ENCODE measurements at places on chromosomes 13 and 19.

DNA sequence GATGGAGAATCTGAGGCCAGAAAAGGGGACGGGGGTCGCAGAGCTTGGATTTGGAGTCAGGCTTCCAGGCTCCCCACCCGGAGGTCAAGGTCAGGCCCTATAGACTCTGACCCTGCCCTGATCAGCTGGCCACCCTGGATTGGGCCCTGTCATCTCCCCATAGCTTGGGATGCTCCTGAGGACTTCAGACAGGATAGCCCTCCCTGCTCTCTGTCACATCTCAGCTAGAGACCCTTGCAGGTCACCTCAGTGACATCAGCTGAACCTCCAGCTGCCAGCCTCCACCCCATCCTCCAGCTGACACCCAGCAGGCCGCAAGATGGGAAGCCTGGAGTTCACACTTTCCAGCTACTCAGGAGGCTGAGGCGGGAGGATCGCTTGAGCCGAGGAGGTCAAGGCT is 2.8 kb upstream of the TPM4 start:
- DNase-seq: no peak

DNA sequence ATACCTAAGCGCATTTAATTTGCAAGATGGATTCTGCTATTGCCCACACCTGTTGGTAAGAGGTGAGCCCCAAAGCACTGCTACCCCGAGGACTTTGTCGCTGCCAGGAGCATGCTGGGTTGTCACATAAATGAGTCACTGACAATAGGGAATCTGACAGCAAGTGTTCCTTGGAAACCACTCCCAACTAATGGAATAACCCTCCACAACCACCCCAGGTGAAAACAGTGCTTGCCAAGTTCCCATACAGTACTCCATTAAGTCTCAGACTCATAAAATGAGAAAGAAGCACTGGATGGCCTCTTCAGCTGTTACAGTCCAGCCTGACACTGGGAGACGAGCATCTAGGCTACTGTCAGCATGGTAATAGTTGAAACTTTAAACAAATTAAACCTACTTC is 108.6 kb downstream of the EFNB2 start:
- no peak for DNase-seq

DNA sequence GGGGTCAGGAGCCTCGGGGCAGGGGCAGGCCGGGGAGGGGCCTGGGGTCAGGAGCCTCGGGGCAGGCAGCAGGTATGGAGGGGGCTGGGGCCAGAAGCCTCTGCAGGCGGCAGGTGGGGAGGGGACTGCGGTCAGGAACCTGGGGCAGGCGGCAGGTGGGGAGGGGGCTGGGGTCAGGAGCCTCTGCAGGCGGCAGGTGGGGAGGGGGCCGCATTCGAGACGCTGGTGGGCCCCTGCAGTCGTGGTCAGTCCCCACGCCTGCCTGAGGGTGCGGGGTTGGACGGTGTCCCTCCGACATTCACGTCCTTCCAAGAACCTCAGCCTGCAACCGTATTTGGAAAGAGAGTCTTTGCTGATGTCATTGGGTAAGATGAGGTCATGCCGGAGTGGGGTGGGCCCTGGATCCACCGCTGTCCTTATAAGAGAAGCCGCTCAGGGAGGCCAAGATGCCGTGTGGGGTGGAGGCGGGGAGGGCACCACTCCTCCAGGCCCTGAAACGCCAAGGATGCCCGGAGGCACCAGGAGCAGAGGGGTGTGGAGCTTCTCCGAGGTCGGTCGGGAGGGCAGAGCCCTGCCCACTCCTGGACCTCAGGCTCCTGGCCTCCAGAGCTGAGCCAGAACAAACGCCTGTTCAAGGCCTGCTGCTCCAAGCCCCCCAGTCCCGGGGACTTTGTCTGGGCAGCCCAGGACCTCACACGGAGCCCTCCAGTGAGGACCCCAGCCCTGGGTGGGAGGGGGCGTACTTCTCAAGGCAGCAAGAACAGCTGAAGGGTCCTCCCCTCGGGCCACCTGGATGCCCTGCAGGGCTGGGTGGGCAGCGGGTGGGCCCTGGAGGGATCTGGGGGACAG is 30.1 kb downstream of the PIP5K1C start:
- no peak for DNase-seq

GRCh38 chr19:5172859-5173630 is 167.6 kb downstream of the PTPRS start:
- DNase-seq: no peak

GRCh38 chr13:21402586-21403307 is 56.4 kb downstream of the ZDHHC20 start:
- DNase-seq: no peak

GRCh38 chr13:96816261-96816660 is 178.0 kb downstream of the OXGR1 start:
- no peak for DNase-seq

- DNase-seq: no peak
These were observed 55.5 kb downstream of the TBC1D4 start for GRCh38 chr13:75426421-75426820.

GRCh38 chr13:23921451-23921888 is 24.2 kb upstream of the C1QTNF9B start:
- no peak for DNase-seq

DNA sequence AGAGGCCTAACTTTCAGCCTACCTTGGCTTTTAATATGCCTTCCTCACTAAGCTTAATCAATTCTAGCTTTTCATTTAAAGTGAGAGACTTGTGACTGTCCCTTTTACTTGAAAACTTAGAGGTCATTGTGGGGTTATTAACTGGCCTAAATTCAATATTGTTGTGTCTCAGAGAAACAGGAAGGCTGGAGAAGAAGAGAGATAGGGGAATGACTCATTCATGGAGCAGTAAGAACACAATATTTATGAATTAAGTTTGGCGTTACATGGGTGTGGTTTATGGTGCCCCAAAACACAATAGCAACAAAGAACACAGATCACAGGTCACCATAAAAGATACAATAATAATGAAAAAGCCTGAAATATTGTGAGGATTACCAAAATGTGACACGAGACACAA is 612.1 kb downstream of the TBC1D4 start:
- no peak for DNase-seq

GRCh38 chr19:51737924-51738323 is 13.8 kb downstream of the FPR1 start:
- no peak for DNase-seq

DNA sequence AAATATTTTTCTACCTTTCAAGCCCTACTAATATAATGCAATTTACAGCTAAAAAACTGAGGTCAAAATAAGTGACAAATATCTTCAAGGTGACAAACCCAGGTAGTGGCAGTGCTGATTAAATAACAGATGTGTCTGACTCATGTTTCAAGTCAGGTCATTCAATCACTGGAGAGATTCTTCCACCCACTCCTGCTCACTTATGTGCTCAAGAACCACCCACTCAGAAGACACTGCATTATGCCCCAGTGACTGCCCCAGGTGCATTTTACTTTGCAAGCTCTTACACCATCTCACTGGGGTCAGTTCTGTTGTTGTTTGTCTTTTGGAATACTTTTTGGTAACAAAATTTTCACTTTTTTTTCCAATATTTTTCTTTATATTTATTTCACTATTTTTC is 2.2 kb downstream of the ZNF100 start:
- DNase-seq: no peak

GRCh38 chr19:14915116-14915515 is 26.2 kb upstream of the OR7C2 start:
- DNase-seq: no peak

DNA sequence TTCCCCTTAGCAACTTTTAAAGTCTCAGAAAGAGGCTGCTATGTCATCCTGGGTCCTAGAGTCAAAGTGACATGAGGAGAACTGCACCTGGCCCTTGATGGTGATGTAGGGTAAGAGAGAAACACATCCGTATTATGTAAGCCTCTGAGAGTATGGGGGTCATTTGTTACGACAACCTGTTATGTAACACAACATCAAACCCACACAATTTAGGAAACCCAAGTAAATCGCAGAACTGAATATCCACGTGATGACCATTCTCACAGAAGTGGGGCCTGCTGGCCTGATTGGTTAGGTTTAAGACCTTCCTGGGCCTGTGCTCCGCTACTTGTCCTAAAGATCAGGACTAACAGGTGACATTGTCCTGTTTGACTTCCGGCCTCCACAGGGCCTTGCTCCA is 15.3 kb upstream of the B3GLCT start:
- DNase-seq: no peak

DNA sequence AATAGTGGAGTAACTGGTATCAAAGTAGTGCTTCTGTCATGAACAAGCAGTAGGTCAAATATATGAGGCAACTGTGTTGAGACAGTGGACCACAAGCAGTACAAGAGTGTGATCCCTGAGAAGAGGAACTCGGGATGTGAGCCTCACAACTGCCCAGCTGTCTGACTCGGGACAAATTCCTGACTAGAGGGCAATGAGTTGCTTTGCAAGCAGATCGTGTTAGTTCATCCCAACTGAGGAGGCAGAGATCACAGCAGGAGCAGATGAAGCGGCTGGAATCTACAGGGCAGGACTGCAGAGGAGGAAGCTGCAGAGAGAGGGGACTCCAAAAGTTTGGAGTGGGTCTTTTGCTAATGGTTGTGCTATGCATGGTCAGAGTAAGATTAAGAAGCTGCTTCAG is 741.1 kb downstream of the DIAPH3 start:
- DNase-seq: no peak

DNA sequence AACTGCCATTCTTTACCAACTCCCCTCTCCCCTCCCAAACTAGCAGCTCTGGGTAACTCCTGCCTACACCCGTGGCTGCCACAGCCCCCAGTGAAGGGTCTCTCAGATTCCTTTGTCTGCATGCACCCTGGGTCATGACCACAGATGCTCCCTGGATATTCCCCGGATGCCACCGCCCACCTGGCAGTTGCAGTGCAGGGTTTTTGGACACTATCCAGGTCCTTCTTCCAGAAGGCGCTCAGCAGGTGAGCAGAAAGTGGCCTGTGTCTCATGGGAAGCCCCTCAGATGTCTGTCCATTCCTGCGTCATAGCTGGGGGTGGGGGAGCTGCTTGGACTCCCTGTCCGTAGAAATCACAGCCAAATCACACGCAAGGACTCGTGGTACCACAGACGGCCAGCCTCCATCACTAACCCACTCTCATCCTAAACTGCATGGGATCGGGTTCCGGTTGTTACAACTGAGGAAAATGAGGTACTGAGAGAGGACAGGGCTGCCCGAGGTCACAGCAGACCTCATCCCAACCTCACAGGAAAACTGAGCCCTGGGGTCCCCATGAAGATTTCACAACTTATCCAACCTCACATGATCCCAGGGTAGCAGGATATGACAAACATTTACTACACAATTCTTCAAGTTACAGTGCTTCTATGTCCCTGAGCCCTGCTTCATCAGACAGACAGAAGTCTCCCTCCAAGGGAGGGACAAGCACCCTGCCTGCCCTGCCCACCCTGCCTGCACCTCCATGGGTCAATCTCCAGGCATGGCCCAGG is 38.6 kb downstream of the ELL start:
- DNase-seq: no peak

GRCh38 chr13:79481685-79482052 is 714 bp downstream of the NDFIP2 start:
- DNase-seq: peak; percentile 5
